Activated CD4-positive, alpha-beta T cell treated with anti-CD3 and anti-CD28 coated beads, Interleukin-2, Interleukin-6, amounts not matched to agents 100 ng/mL and 50 ng/mL, durations not matched to agents 16 hours and 8 hours (primary cell): ENCODE measurements at places on chromosomes 12 and 14.

DNA sequence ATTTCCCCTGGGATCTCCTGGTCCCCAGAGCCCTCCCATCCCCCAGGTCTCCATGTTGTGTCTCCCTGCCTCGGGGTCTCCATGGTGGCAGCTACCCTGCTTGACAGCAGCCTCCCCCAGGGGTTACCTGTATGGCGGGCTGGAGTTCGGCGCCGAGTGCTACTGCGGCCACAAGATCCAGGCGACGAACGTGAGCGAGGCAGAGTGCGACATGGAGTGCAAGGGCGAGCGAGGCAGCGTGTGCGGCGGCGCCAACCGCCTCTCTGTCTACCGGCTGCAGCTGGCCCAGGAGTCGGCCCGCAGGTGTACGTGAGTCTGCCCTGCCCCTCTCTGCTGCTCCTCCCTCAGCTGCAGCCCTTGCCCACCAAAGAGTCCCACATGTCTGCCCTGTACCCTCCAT lies 80.9 kb downstream of the WSCD2 start:
- DNase-seq: no peak

DNA sequence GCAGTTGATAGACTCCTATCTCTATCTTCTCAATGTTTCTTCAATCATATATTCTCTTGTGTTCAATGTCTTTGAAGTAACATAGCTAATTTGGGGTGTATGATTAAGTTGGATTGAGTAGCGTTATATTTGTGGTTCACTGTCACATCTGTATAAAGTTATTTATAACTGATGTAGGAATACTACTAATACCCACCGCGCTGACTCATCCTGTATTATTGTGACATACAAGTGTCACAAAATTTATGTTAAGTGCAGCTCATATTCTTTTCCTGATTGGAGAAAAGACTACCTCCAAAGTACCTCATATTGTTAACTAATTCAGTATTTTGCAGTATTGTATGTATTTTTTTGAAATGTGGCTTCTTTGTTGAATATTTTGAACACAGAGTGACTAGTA lies 940.8 kb downstream of the SLC6A15 start:
- DNase-seq: no peak

GRCh38 chr14:61513986-61514830 lies 181.1 kb upstream of the HIF1A start:
- DNase-seq: no peak

DNA sequence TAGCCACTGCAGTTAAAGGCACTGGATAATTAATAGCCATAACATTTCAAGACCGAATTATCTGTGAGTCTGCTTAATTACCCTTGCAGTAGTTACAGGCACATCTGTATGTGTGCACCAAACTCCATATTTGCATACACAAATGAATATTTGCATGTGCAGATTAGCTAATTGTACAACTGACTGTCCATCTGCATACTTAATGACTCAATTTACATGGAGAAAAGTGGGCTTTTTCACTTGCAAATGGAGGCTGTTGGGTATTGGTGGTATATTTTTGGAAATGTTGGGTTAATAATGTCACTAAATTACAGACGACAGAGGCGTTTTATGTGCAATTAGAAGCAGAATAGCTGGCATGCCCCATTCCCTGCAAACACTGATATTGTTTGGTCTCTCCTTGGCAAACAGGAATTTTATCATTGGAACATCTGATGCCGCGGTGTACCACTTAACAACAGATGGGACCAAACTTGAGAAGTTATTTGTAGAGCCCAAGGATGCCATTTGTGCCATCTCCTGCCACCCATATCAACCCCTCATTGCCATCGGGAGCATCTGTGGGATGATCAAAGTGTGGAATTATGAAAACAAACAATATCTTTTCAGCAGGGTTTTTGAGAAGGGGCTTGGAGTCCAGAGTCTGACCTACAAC lies 39.6 kb downstream of the CFAP251 start:
- no peak for DNase-seq

- no peak for DNase-seq
Measured at GRCh38 chr14:23423657-23424056, 11.8 kb downstream of the MYH7 start.

DNA sequence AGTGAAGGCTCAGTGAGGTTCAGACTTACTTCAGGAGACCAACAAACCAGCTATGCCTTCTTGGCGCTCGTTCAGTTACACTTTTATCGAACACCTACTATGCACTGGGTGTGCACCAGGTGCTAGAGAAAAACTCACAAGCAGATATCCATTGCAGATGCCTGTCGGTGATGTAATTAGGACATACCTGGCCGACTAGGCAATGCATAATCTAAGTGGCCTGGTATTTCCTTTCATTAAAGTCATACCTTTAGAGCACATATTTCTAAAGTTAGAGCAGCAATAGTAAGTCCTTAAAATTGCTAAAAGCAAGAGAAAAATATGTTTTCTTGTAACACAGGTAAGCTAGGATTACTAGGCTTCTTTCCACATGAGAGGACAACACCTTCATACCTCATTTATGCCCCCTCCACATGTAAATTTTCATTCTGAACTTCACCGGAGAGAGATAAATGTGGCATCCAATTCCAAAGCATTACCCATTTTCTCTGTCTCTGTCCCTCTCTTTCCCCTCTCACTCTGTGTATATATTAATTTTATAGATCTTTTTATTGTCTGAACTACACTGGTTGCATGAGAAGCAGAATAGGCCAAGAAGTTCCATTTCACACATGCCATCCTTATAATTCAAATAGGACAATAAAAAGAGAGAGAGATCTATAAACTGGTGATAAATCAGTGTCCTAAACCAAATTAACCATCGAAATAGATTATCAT lies 242.2 kb downstream of the SPTSSA start:
- no peak for DNase-seq

- no peak for DNase-seq
Measured at GRCh38 chr14:55599250-55599879, 19.4 kb downstream of the KTN1 start.

- no peak for DNase-seq
Measured at GRCh38 chr12:106429636-106430035, 72.1 kb downstream of the POLR3B start.

GRCh38 chr12:32343496-32343895 lies 55.9 kb upstream of the FGD4 start:
- no peak for DNase-seq

DNA sequence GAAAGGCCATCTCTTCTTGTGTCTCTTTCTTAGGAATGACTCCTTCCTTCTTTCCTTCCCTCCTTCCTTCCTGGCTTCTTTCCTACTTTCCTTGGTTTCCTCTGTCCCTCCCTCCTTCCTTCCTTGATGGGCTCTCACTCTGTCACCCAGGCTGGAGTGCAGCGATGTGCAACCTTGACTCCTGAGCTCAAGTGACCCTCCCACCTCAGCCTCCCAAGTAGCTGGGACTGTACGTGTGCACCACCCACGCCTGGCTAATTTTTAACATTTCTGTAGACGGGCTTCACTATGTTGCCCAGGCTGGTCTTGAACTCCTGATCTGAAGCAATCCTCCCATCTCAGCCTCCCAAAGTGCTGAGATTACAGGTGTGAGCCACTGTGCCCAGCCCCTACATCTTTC lies 10.9 kb upstream of the P2RX7 start:
- no peak for DNase-seq

GRCh38 chr14:24162093-24162492 lies 1.0 kb downstream of the IRF9 start:
- DNase-seq: no peak

- DNase-seq: no peak
Measured at GRCh38 chr12:66683073-66683472, 4.2 kb upstream of the GRIP1 start.

DNA sequence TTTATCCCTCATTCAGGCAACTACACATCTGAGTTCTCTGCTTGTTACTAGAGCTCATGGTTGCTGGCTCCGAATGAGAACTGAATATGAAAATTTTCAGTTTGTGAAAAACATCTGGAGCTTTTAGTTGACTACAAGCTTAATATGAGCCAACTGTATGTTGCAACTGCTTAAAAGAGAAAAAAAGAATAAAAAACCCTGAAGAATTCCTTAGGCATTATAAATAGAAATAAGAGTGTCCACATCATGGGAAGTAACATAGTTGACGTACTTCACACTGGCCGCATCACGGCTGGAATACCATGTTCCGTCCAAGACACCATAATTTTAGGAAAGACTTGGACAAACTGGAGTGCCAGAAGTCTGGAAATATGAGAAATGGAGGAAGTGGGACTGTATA lies 57.9 kb downstream of the PDE3A start:
- DNase-seq: no peak
